ENCODE measurements at places on chromosomes 6 and 20.

DNA sequence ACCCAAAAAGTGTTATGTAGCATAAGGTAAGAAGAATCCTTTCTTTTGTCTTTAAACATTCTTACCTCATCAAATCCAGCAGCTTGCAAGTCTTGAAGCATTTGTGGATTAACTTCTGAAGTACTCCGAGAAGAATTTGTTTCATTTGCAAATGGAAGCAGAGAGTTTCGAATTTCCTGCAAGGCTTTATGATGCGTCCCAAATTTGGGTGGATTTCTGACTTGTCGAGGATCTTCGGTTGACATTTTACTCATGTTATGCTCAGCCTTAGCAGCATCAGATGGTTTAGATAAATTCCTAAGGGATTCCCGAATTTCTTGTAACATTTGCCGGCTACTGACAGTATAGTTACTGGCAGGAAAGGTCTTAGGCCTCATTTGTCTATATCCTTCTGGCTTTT, 16.2 kb downstream of the LATS1 start:
- DNase-seq = no peak

GRCh38 chr6:116010386-116010785, 50.3 kb downstream of the FRK start:
- DNase-seq = no peak

GRCh38 chr6:167285077-167285770, 5.9 kb upstream of the UNC93A start:
- DNase-seq = no peak

DNA sequence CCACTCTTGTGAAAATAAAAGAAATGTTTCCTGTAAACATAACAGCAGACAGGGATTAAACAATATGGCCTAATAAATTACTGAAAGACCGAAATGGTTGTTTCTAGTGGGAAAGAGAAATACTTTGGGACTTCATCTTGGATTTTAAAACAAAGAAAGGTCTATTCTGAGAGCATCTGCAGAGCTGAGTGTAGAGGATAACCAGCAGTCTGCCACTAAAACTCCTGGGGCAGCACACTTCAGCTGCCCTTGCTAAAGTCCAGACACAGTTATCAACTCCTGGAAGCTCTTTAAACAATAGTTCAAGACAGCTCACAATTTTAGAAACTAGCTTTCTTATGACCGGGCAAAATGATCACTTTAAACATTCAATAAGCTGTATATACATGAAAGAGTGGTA, 38.6 kb downstream of the AKIRIN2 start:
- no peak for DNase-seq

DNA sequence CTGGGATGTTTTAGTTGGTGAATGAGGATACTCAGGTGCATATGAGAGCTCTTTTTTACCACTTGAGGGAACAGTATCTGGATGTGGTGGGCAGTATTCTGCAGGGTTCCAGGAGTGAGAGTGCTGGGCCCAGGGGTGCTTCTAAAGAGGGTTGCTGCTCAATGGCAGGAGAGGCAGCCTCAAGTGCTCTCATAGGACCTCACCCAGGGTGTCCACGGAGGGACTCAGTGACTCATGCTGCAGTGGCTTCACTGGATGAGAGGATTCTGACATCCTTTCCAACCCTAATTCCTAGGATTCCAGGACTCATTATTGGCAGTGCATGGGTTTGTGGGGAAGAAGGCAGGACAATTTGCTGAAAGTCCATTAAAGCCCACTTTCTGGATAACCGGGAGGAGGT, 176.6 kb upstream of the FERMT1 start:
- DNase-seq = no peak

DNA sequence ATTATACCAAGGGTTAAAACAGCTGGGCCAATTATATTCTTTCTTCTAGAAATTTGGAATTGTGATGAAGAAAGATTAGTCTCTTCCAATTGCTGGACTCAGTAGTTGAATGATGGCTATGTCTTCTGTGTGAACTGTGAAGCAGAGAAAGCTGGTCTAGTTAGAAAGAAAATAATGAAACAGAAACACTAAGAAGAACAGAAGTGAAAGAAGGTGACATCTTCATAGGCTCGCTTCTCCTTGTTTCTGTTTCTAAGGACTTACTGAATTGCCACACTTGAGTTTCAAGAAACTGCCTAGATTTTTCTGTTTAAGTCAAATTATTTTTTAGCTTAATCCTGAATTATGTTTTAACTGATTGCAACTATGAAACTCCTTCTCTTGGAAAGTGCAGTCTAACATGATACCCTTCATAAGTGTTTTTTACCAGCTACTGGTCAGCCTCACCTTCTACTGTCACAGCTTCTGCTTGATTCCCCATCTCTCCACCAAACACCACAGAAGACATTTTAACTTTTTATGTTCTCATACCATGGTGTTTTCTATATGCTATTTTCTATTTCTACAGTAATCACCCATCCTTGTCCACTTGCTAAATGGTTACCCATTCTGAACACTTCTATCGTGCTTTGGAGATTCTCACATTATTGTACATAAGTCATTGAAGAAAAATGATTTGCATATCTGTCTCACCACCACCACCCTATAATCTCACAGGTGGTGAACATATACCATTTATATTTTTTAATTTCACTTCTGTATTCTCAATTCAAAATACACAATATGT, 268.8 kb downstream of the GRIK2 start:
- no peak for DNase-seq

- DNase-seq = no peak
These were observed 87.4 kb downstream of the PCSK2 start for GRCh38 chr20:17314264-17314663.

DNA sequence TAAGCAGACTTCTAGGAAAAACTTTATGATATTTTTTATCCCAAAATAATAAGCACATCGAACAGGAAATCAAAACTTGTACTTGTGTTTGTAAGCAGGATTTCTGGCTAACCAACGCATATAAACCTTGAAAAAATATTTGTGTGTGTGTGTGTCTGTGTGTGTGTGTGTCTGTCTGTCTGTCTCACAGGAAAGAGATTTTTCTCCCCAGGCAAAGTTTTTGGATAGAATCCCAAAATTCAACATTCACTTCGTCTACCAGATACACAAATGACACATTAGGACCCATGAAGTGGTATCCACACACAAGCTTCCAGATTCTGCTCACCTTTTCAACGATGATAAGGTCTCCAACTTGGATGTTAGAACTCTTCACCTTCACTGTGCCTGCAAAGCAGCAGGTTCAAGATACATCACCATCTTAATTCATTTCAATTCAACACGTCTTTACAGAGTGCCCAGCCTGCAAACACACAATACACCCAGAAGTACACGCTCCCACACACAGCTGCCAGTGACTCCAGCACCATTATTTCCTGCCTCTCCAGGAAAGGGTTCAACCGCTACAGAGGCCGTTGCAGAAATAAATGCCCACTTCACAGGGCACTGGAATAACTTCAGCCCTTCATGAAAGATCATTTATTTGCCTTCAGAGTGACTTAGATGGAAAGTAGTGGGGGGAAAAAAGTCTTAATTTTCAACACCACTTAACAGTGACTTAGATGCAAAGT, 70.9 kb downstream of the ATP9A start:
- no peak for DNase-seq

Measured in NCI-H187 treated with DMSO at 0.1 percent for 48 hours (cell line).